ENCODE measurements at places on chromosomes 3 and 15. TPM values are rescaled to one million over a fixed set of nuclear protein-coding genes. Genes with fewer than 3 reads are reported as not detected.

Gene P2RY1
- total RNA-seq = 0.15 TPM

Gene GPR171
- total RNA-seq = 74.0 TPM

Gene PROK2
- 0.26 TPM for total RNA-seq

Gene NTRK3
- 0.85 TPM for total RNA-seq

Gene CLRN1
- not detected for total RNA-seq

Gene CRYBG3
- total RNA-seq = 6.9 TPM

Gene RYR3
- total RNA-seq = not detected

Gene BCL2A1
- total RNA-seq = 110 TPM

Gene C15orf62
- 0.43 TPM for total RNA-seq

Gene CRABP1
- total RNA-seq = not detected

Gene SLC38A3
- total RNA-seq = not detected

Gene STXBP5L
- total RNA-seq = not detected

Gene CYP19A1
- not detected for total RNA-seq

Gene SEC11A
- total RNA-seq = 132 TPM

Gene SERPINI2
- total RNA-seq = not detected

Gene CPA3
- total RNA-seq = not detected

Gene CPB1
- not detected for total RNA-seq

Gene LRRC3B
- not detected for total RNA-seq

Gene APH1B
- total RNA-seq = 6.6 TPM

Gene PLSCR2
- total RNA-seq = not detected

Gene KNL1
- 33.1 TPM for total RNA-seq

Gene RPL15
- total RNA-seq = 2,597 TPM

Gene CDHR4
- not detected for total RNA-seq

Gene ARGFX
- not detected for total RNA-seq

Gene TMEM40
- not detected for total RNA-seq

Gene TEX55
- total RNA-seq = not detected

Gene NT5DC2
- total RNA-seq = 49.5 TPM

Gene SLC6A11
- not detected for total RNA-seq
